Thoracic aorta (tissue), 2 donors: ENCODE measurements at places on chromosomes 12 and 14. TPM values are rescaled to one million over a fixed set of nuclear protein-coding genes. Genes with fewer than 3 reads are reported as not detected.

Gene DIO2
- total RNA-seq: 13.0 TPM

- no peaks in the 10 kb centered on the region for H3K36me3 ChIP-seq
- DNase-seq: no peak
- H3K4me1 ChIP-seq: no peaks in the 10 kb centered on the region
These were observed 39.9 kb downstream of the MRPL42 start for GRCh38 chr12:93507165-93507564.

DNA sequence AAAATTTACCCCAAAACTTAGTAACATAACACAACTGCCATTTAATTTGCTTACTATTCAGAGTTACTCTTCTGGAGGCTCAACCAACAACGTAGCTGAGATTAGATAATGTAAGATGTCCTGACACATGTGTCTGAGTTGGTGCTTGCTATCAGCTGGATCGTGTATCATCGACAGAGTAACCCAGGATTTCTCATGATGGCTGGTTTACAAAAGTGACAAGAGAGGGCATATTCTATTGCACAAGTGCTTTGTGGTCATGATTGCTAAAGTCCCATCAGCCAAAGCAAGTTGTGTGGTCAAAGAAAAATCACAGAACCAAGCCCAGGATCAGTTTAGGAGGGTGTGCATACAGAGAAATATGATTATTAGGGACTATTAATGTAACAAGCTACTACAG is 73.4 kb downstream of the CAPZA3 start:
- no peaks in the 10 kb centered on the region for H3K27me3 ChIP-seq
- no peak overlapping the region for H3K27ac ChIP-seq
- no peaks in the 10 kb centered on the region for H3K4me1 ChIP-seq
- H3K4me3 ChIP-seq: no peak overlapping the region

GRCh38 chr14:54299410-54300363 is 97.1 kb upstream of the CDKN3 start:
- H3K27ac ChIP-seq: no peak overlapping the region
- no peak for DNase-seq
- no peak overlapping the region for H3K4me3 ChIP-seq
- no peaks in the 10 kb centered on the region for H3K4me1 ChIP-seq

- no peak overlapping the region for H3K27ac ChIP-seq
- H3K36me3 ChIP-seq: no peaks in the 10 kb centered on the region
- no peaks in the 10 kb centered on the region for H3K27me3 ChIP-seq
- H3K4me3 ChIP-seq: no peak overlapping the region
These were observed 48.6 kb downstream of the PCNX1 start for GRCh38 chr14:70955543-70956480.

DNA sequence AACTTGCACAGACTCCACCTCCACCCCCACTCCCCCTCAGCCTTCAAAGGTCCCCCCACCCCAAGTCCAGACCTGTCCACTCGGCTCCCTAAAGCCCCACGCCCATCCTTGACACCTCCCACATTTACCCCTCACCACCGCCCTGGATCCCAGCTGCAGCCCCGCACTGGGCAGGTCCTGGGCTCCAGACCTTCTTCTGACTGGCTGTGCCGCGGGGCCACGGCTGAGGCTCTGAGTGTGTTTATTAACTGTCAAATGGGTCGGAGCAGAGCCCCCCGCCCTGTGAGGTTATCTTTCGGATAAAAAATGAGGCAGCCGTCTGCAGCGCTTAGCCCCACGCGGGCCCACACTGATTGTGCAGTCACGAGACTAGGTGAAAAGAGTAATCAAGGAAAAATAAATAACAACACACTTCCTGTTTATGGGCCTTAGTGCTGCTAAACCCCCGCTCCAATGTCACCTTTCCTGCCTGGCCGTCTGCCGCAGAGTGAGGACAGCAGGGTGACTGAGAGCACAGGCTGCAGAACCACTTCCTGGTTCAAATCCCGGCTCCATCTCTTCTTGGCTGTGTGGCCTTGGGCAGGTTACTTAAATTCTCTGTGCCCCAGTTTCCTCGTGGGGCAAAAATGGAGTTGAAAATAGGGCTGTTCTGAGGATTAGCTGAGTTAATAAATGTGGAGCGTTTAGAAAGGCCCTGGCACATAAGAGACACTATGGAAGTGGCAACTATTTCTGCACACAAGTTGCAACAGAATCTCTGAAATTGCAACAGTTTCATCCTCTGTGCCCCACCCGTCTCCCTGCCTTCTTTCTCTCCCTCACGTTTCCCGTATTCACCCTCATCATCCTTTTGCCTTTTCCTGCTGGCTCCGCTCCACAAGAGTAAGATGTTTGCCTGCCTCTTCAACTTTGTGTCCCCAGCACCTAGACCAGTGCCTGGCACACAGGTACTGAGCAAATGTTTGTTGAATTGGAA is 9.4 kb downstream of the SETD1B start:
- peaks cover 58% of the 10 kb centered on the region for H3K36me3 ChIP-seq
- no peak for DNase-seq
- H3K4me3 ChIP-seq: peak overlapping the region; percentile 84

- no peak overlapping the region for H3K4me3 ChIP-seq
- H3K27ac ChIP-seq: no peak overlapping the region
- H3K36me3 ChIP-seq: no peaks in the 10 kb centered on the region
- DNase-seq: no peak
- H3K27me3 ChIP-seq: no peaks in the 10 kb centered on the region
These were observed 2.1 kb downstream of the AKAP6 start for GRCh38 chr14:32331206-32331605.

GRCh38 chr12:50240096-50240791 is 43.1 kb downstream of the LIMA1 start:
- H3K4me3 ChIP-seq: no peak overlapping the region
- peak overlapping the region; percentile 93 for H3K27ac ChIP-seq
- peaks cover 29% of the 10 kb centered on the region for H3K4me1 ChIP-seq
